HFFc6 (cell line): ENCODE measurements at places on chromosomes 12 and 14. TPM values are rescaled to one million over a fixed set of nuclear protein-coding genes. Genes with fewer than 3 reads are reported as not detected.

The CPNE8 gene
- total RNA-seq: not detected in 3 replicates

The BBOF1 gene
- 1.6 and 3.6 TPM in 2 replicates for total RNA-seq

The PAX9 gene
- 0.12 to 0.28 TPM in 2 of 3 replicates, not detected in the other for total RNA-seq

The ART4 gene
- total RNA-seq: not detected in 2 replicates

The FAM90A1 gene
- 0.45 TPM in 1 of 3 replicates, not detected in the others for total RNA-seq

The ACRBP gene
- not detected in 3 replicates for total RNA-seq

The PYGL gene
- total RNA-seq: 29.6 to 42.5 TPM (median 36.5 TPM) in 3 replicates

The KCNA5 gene
- total RNA-seq: not detected in 3 replicates

The GLT1D1 gene
- total RNA-seq: not detected in 3 replicates

The VPS29 gene
- 99.6 to 110 TPM (median 103 TPM) in 3 replicates for total RNA-seq

The RGS6 gene
- not detected in 3 replicates for total RNA-seq

The ANO4 gene
- not detected in 2 replicates for total RNA-seq

The MYH7 gene
- total RNA-seq: not detected in 3 replicates
